Aorta (tissue), 5 donors: ENCODE measurements at places on chromosomes 6 and 20.

- DNase-seq: no peak
Measured at GRCh38 chr6:14083751-14084150, 33.8 kb upstream of the CD83 start.

- no peak for DNase-seq
Measured at GRCh38 chr20:62824476-62825332, 7.9 kb downstream of the COL9A3 start.

GRCh38 chr6:100246206-100246605 lies 218.5 kb downstream of the SIM1 start:
- DNase-seq: no peak

DNA sequence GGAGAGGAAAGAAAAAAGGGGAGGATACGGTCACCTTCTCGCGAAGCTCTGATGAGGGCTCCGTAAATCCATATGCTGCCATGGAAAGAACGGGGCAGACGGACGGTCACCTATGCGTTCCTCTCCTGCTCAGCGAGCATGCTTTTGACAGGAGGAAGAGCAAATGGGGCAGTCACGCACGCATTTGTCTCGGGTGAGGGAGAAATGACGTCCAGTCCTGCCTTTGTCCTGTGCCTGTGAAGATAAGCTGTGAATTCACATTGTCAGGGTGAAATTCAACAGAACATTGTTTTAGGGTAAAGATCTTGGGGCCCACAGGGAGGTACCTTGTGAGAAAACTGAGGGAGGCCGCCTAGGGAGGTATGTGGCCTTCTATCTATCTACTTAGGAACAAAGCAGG lies 83.8 kb downstream of the IRF4 start:
- no peak for DNase-seq
